Activated CD8-positive, alpha-beta memory T cell treated with anti-CD3 and anti-CD28 coated beads, Interleukin-2, amount 10 ng/mL, durations not matched to agents 7 days and 5 days (primary cell): ENCODE measurements at places on chromosomes 13 and 19. TPM values are rescaled to one million over a fixed set of nuclear protein-coding genes. Genes with fewer than 3 reads are reported as not detected.

CABP5 gene
- total RNA-seq: not detected

ATCAY gene
- total RNA-seq: not detected

KLK15 gene
- not detected for total RNA-seq

ASF1B gene
- 124 TPM for total RNA-seq
